ENCODE measurements at places on chromosomes 16 and 17. TPM values are rescaled to one million over a fixed set of nuclear protein-coding genes. Genes with fewer than 3 reads are reported as not detected.

Gene DHX40
- total RNA-seq: 28.6 TPM

- H3K27me3 ChIP-seq: no peaks in the 10 kb centered on the region
- H3K4me3 ChIP-seq: no peak overlapping the region
- H3K27ac ChIP-seq: no peak overlapping the region
- peaks cover 4% of the 10 kb centered on the region for H3K36me3 ChIP-seq
These were observed 104.0 kb downstream of the TMEM132E start for GRCh38 chr17:34683390-34683789.

DNA sequence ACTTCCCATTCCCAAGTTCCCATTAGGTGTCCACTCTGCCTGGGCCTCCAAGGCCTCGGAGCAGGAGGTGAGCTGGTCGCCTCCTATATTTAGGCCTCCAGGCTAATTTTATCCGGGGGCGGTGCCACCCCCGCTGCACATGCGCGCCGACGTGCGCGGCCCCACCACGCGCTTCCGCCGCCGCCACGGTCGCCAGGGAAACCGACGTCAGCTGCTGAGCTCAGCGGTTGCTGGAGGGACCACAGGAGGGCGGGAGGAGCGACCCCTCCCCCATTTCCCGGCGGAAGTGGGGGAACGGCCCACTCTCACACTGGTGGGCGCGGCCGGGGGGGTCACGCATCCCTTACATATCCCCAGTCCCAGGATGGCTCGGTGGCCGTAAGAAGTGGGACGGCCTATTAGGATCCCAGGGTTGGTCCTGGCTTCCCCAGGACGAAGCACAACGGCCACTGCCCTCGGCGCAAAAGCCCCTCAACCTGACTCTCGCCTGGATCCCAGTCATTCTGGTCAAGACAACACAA, 1.0 kb downstream of the PER1 start:
- peaks cover 28% of the 10 kb centered on the region for H3K27me3 ChIP-seq
- peaks cover 7% of the 10 kb centered on the region for H3K4me1 ChIP-seq
- H3K36me3 ChIP-seq: peaks cover 13% of the 10 kb centered on the region
- peak; percentile 82 for DNase-seq

Gene YPEL3
- total RNA-seq: 28.1 TPM

- H3K27ac ChIP-seq: peak within 1 kb of the TSS; percentile 90
- no peaks in the 10 kb centered on the region for H3K36me3 ChIP-seq
- peak; percentile 55 for DNase-seq
These were observed at the start of gene TELO2 for GRCh38 chr16:1492923-1493745. TELO2 (plus strand) TSS chr16:1493360; CDS start chr16:1494282, 922 bp downstream.

GRCh38 chr16:57638381-57638780, 10.0 kb downstream of the ADGRG1 start:
- peaks cover 15% of the 10 kb centered on the region for H3K4me1 ChIP-seq
- peaks cover 22% of the 10 kb centered on the region for H3K27me3 ChIP-seq
- DNase-seq: no peak
- H3K36me3 ChIP-seq: no peaks in the 10 kb centered on the region
- no peak overlapping the region for H3K27ac ChIP-seq
- H3K4me3 ChIP-seq: no peak overlapping the region

DNA sequence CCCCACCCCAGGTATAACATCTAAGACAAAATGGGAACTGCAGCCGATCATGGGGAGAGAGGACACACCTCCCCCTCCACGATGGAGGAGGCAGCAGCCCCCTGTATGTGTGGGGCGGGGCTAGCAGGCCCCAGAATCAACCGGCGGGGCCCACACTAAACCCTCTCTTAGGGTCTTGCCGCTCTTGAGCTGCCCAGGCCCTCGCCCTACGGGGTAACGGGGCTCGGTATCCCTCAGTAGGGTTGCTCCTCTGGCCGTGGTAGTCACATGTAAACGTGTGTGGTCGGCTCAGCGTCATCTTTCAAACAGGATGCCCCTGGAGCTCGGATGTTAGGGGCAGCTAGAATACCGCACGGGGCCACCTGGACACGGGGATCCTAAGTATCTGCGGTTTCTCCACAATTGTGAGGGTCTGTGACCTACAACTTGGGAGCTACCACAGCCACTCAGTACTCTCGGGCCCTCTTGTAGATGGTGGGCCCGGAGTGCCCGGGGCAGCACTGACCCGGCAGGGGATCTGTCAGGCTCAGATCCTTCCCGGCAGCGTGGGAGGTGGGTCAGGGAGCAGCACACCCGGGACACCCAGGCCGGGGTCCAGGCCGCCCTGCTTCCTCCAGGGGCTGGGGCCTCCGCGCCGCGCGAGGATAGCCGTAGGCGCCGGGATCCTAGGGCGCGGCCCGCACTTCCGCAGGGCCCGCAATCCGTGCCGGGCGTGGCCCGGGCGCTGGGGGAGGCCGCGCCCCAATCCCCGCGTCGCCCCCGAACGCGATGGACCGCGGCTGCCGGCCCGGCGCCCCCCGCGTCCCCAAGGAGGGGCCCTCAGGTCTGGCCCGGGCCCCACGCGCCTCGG, 781 bp downstream of the ARHGDIA start:
- no peak for DNase-seq
- H3K4me3 ChIP-seq: peak overlapping the region; percentile 92
- peaks cover 31% of the 10 kb centered on the region for H3K4me1 ChIP-seq
- H3K27ac ChIP-seq: peak overlapping the region; percentile 93

DNA sequence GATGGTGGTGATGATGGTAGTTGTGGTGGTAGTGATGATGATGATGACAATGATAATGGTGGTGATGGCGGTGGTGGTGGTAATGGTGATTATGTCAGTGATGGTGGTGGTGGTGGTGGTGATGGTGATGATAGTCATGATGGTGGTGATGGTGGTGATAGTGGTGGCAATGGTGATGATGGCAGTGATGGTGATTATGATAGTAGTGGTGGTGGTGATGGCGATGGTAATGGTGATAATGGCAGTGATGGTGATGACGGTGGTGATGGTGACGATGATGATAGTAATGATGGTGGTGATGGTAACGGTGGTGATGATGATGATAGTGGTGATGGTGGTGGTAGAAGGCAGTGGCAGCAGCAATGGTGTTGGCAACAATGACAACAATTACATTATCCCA, 55.3 kb downstream of the RBFOX3 start:
- H3K4me1 ChIP-seq: no peaks in the 10 kb centered on the region
- peaks cover 6% of the 10 kb centered on the region for H3K27me3 ChIP-seq
- no peak overlapping the region for H3K27ac ChIP-seq

DNA sequence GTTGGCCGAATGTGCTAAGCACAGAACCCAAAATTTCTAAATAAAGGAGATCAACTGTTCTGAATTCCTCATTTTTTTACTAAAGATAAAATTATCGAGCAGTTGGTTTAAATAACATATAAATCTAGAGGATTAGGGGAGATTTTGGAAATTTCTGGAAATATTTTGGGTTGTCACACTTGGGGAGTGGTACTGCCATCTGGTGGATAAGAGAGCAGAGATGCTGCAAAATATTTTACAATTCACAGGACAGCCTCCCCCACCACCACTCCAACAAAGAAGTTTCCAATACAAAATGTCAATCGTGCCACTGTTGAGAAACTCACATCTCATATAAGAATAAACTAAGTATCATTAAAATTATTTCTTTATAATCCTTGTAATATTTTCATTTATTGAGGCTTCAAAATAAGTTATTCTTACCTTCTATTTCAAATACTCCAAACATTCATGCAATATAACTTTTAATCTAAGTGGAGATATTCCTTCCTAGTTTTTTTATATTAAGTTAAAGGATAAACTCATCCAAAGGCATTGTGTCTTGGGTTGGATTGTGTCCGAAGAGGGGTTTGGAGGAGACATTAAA, 17.0 kb upstream of the ABCA8 start:
- H3K36me3 ChIP-seq: no peaks in the 10 kb centered on the region
- H3K4me3 ChIP-seq: no peak overlapping the region
- no peak overlapping the region for H3K27ac ChIP-seq
- H3K27me3 ChIP-seq: no peaks in the 10 kb centered on the region

DNA sequence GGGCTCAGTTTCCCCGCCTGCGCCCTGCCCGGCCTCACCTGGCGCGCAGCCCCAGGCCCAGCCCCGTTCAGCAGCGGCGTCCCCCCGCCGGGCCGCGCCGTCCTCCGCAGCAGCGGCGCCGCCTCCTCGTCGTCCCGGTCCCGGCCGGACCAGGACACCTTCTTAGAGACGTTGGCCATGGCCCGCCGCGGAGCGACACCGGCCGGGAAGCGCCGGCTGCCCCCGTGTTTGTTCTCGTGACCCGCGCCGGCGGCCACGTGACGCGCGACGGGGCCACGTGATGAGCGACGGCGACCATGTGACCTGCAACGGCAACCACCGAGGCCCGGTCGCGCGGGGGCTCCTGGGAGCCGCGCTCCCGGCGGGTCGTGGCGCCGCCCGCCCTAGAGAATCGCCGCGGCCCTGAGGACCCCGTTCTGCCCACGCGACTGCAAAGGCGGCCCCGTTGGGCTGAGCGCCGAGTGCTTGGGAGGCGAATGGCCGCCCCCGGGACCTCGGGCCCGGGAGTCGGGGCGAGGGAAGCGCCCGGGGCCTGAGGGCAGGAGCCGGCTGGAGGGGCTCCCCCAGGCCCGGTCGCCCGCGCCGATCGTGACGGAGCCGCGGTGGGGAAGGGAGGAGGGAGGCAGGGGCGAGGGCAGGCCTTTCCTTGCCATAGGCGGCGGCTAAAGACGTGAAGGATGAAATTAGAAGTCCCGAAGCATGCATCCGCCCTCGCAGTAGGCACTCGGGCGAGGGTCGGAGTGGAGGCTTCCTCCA, at the start of gene CLCN7:
CLCN7 (minus strand) TSS at position 233 of the 756 bp plus-strand sequence; CDS start at position 179, 54 bp downstream.
- H3K36me3 ChIP-seq: no peaks in the 10 kb centered on the region
- H3K4me1 ChIP-seq: peaks cover 25% of the 10 kb centered on the region
- peak within 1 kb of the TSS; percentile 87 for H3K4me3 ChIP-seq
- H3K27me3 ChIP-seq: peaks cover 4% of the 10 kb centered on the region

DNA sequence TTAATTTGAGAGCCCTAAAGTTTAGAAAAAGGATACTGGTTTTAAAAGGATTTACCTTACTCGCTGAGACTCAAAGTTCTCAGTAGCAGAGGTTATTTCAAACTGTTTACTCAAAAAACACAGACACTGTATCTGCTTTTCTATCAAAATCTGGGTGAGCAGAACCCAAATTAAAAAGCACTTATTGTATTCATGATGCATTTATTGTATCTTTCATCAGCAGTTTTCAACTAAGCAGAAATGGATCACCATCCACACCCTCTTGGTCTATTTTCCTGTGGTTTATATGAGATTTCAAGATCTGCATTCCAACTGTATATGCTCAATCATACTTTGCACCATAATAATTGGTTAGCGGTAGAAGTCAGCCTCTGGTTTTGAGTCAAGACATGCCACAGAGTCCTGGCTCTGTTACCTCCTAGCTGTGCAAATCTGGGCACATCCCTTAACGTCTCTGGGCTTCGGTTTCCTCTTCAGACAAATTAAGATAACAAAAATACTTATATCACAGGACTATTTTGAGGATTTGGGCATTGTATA, 109.5 kb downstream of the ASIC2 start:
- no peak overlapping the region for H3K27ac ChIP-seq
- H3K36me3 ChIP-seq: no peaks in the 10 kb centered on the region
- DNase-seq: no peak
- H3K27me3 ChIP-seq: peaks cover 3% of the 10 kb centered on the region
- no peak overlapping the region for H3K4me3 ChIP-seq

GRCh38 chr16:8530752-8531384, 59.4 kb downstream of the TMEM114 start:
- no peaks in the 10 kb centered on the region for H3K4me1 ChIP-seq
- H3K27ac ChIP-seq: no peak overlapping the region
- DNase-seq: no peak
- H3K36me3 ChIP-seq: no peaks in the 10 kb centered on the region

- no peak overlapping the region for H3K27ac ChIP-seq
- no peaks in the 10 kb centered on the region for H3K36me3 ChIP-seq
- H3K4me1 ChIP-seq: peaks cover 30% of the 10 kb centered on the region
These were observed 1.7 kb downstream of the RPH3AL start for GRCh38 chr17:350706-351448.

DNA sequence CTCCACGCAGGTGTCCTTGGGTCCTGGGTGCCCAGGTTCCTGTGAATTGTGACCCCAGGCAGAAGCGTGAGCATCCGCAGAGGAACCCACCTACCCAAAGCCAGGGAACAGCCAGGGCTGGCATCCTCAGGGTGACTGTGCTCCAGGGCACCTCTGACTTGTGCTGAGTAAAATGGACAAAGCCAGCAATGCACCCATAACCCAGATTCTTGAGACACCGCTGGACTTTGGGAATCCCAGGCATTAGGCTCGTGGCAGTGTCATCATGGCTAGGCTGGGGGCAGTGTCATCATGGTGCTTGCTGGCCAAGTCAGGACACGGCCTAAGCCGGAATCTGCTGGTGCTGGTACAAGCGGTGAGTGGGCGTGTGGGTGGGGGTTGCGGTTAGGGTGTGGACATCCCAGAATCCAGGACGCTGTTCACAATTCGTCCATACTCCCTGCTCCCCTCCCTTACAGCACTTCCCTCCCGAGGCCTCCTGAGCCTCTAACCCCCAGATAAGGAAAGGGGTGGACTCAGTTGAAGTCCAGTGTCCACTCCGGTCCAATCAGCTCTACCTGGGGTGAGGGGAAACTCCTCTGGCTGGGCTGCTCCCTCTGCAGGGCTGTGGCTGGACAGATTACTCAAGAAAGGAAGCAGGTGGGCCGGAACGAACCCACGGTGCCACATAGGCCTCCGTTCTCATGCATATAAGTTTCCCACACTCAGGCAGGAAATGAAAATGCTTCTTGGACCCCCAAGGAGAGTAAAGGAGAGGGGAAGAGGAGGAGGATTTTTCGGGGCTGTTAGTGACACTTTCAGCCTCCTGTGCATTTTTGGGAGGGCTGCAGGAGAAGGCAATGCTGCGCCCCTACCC, 138.9 kb downstream of the SEC14L1 start:
- H3K36me3 ChIP-seq: no peaks in the 10 kb centered on the region
- H3K4me1 ChIP-seq: peaks cover 38% of the 10 kb centered on the region
- DNase-seq: no peak
- peaks cover 9% of the 10 kb centered on the region for H3K27me3 ChIP-seq
- no peak overlapping the region for H3K4me3 ChIP-seq

- peak; percentile 41 for DNase-seq
- H3K4me3 ChIP-seq: no peak overlapping the region
- no peaks in the 10 kb centered on the region for H3K27me3 ChIP-seq
- H3K4me1 ChIP-seq: no peaks in the 10 kb centered on the region
- no peak overlapping the region for H3K27ac ChIP-seq
These were observed 130.5 kb downstream of the NPIPB5 start for GRCh38 chr16:22641131-22641628.

- H3K4me3 ChIP-seq: no peak overlapping the region
- H3K27me3 ChIP-seq: peaks cover 17% of the 10 kb centered on the region
- peaks cover 8% of the 10 kb centered on the region for H3K4me1 ChIP-seq
- H3K36me3 ChIP-seq: no peaks in the 10 kb centered on the region
These were observed 271.6 kb upstream of the TNRC6C start for GRCh38 chr17:77686903-77687302.

Gene ABCA6
- not detected for total RNA-seq

Gene ABCA5
- 4.7 TPM for total RNA-seq

Gene CBX1
- 72.9 TPM for total RNA-seq

- H3K36me3 ChIP-seq: peaks cover 25% of the 10 kb centered on the region
- peaks cover 2% of the 10 kb centered on the region for H3K27me3 ChIP-seq
- H3K27ac ChIP-seq: peak overlapping the region; percentile 79
- H3K4me3 ChIP-seq: no peak overlapping the region
- DNase-seq: peak; percentile 68
These were observed 7.1 kb upstream of the FTSJ3 start for GRCh38 chr17:63834431-63835166.

All from HFFc6 (cell line).